ENCODE measurements at places on chromosomes 3 and 15.

DNA sequence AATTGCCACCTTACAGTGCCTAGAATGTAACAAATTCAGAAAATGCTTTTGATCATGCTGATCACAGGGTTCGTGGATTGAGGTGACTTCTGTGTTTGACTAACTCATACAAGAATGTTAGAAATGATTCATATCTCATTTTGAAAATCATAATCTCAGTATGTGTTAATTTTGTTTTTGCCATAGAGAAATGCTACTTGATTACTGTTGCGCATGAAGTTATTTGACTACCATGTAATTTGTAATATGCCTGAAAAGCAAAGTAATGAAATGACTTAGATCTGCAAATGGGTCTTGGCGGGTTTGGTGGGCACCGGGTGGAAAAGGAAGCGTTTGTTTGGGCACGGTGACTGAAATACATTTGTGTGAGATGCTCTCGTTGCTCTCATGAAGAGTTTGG, 173.6 kb upstream of the BHLHE40 start:
- DNase-seq: no peak

DNA sequence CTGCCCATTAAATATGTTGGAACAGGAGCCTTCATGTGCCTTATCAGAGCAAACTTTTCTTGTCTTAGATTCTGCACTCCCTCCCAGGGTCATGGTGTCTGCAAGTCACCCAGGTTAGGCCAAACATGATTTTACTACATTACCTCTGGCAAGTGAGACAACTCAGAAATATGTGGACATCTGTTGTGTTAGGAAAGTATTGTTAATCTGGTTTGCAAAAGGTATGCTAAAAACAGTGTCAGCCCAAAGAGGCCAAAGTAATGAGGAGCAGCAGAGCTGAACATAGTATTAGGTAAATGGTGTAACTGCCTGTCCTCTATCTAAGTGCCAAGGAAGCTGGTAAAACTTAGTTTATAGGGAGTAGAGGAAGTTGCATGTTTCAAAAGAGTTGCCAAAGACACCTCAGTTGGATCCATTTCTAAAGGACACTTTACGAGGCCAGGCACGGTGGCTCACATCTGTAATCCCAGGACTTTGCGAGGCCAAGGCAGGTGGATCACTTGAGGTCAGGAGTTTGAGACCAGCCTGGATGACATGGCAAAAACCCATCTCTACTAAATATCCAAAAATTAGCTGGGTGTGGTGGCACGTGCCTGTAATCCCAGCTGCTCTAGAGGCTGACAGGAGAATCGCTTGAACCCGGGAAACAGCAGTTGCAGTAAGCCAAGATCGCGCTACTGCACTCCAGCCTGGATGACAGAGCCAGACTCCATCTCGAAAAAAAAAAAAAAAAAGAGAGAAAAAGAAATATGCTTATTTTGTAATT, 22.5 kb upstream of the PPIB start:
- DNase-seq: no peak

GRCh38 chr15:88647351-88648105, 8.7 kb downstream of the ISG20 start:
- no peak for DNase-seq

GRCh38 chr3:187958432-187959003, 195.4 kb upstream of the LPP start:
- peak; percentile 71 for DNase-seq

DNA sequence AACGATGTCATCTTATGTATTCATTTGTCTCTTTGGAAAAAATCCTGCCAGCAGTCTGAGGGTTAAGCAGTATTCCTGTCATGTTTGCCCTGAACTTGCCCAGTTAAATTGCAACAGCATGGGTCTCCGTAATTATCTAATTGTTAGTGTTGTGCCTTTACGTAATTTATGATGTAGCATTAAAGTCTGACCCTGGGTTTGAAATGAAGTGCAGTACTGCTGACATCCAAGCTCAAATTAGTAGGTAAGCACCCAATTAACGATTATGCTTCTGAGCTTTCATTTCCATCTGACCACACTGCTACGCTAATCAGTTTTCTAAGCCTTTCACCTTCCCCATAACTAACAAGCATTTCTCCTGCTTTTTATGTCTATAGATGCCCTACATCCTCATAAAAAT, 241.8 kb downstream of the ARRDC4 start:
- no peak for DNase-seq

GRCh38 chr3:156772588-156773206, 53.5 kb upstream of the LEKR1 start:
- no peak for DNase-seq

GRCh38 chr15:73560501-73561117, 72.6 kb downstream of the NPTN start:
- DNase-seq: peak; percentile 81

DNA sequence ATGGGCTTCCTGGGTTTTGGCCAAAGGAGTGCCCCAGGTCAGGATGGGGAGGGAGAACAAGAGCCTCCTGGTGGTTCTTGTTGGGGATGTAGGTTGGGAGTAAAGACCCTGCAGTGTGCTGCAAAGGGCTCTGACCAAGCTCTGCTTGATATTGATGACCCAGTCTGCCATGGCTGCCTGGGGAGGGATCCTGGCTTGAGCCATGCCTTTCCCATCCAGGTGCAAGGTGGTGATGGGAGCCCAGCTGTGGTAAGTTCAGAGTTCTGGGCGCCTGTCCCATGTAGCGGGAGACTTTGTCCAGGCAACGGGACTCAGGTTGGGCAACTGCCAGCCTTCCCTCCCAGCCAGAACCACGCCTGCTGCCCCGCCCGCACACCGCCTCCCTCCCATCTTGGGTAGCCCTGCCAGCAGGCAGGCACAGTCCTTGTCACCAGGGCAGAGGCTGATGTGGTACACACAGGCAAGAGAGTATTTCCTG, 2.6 kb downstream of the GNAI2 start:
- DNase-seq: no peak

DNA sequence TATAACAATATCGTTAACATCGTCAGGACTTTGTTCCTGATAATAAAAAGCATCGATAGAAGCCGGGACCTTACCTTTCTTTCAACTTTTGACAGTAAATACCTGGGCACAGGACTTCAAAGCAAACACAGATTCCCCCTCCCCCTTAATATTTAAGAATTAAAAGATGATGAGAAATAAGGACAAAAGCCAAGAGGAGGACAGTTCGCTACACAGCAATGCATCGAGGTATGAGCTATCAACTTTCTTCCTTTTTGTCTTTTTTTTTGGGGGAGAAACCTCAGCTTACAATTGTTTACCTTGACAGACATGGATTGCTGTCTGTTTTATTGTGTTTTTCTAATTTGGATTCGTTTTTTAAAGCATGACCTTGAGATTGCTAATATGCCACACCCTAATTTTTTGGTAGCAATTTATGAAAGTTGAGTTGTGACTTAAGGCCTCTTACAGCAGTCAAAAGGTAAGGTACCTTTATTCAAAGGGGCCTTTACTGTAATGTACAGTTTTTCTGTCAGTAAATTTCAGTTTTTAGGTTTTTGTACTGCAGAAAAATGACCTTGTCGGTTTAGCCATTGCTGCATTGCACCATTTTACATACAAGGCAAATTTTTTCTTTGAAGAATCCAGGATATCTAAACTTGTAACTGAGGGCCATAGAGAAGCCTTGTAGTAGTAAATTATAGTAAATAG, 1.1 kb downstream of the CHD2 start:
- peak; percentile 58 for DNase-seq

GRCh38 chr3:55659701-55660100, 172.6 kb upstream of the WNT5A start:
- no peak for DNase-seq

GRCh38 chr3:160929595-160929994, 173.6 kb downstream of the PPM1L start:
- no peak for DNase-seq

GRCh38 chr3:142459096-142459495, 11.3 kb upstream of the XRN1 start:
- no peak for DNase-seq

- DNase-seq: peak; percentile 72
Observed at GRCh38 chr3:72274493-72275330, 489.8 kb upstream of the PROK2 start.

DNA sequence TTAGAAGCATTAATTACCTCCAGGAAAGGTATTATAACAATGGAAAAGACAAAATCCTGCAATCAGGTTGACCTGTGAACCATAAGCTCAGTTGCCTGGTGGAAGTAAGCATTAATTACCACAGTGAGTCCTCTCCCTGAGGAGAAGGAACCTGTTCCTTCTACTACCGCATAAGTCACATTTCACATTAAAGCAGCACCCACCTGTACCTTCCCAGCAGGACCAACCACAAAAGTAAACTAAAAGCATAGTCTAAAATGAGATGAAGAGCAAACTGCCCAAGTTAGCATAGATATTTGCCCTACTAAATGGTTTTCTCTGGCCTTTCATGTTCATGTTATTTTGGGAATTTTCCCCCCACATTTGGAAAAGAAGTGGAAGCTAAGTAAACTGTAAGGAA, 78.2 kb downstream of the EFL1 start:
- no peak for DNase-seq

DNA sequence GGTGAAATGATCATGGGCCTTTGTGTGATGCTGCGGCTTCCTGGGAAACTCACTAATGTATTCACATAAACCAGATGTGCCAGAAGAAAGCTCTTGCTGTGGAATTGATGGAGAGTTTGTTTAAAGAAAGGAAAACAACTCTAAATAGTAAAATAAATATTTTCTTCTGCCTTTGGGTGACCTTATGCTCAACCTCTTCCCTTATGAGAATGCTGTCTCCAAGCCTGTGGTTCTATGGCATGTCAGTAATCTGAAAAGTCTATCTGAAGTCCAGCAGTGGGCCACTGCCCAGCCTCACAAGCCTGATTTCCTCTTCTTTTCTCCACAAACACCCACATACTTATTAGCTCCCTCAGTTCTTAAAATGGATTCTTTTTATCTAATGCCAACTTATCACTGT, 49.9 kb upstream of the PHLDB2 start:
- no peak for DNase-seq

DNA sequence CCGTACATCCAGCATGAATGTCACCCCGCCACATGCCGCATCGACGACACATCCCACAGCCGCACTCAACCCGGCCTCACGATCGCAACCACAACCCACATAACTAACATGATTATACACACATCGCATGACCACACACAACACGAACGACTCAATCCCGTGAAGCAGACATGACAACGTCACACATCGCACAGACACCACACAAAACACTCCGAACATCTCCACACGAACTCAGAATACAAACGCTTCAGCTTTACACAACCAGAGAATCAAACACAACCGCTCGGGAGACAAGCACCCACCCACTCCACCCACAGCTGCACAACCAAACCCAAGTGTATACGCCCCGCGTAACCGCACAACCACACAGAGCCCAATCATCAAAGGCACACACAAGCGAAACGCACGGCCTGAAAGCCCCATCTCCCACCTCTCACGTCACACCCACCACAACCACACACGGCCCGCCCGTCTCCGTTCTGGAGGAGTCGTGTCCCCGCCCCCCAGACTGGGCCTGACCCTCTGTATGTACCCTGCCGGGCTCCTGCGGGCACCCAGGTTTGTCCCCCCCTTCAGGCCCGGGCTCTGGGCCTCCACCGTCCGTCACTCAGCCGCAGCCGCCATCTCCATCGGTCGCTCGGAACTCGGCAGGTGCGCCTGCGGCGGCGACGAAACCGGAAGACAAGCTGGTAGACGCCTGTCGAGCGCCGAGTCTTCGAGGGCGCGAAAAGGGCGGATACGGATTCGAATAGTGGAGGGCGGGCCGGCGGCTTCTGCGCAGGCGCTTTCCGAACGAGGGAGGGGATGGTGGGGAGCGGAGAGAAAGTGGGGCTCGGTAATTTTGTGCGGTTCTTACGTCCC, at the start of gene RBSN:
Gene RBSN, minus strand, starts transcription at position 646 of the 861 bp plus-strand sequence. CDS start 3,028 bp downstream, outside the sequence.
- peak; percentile 93 for DNase-seq

- no peak for DNase-seq
Observed at GRCh38 chr3:58215317-58216025, 4.7 kb upstream of the DNASE1L3 start.

- DNase-seq: no peak
Observed at GRCh38 chr3:108602935-108603294, 13.4 kb downstream of the DZIP3 start.

GRCh38 chr3:120648290-120648689, 33.7 kb downstream of the HGD start:
- no peak for DNase-seq

- peak; percentile 44 for DNase-seq
Observed at GRCh38 chr15:40693904-40694687, 878 bp upstream of the RAD51 start.

DNA sequence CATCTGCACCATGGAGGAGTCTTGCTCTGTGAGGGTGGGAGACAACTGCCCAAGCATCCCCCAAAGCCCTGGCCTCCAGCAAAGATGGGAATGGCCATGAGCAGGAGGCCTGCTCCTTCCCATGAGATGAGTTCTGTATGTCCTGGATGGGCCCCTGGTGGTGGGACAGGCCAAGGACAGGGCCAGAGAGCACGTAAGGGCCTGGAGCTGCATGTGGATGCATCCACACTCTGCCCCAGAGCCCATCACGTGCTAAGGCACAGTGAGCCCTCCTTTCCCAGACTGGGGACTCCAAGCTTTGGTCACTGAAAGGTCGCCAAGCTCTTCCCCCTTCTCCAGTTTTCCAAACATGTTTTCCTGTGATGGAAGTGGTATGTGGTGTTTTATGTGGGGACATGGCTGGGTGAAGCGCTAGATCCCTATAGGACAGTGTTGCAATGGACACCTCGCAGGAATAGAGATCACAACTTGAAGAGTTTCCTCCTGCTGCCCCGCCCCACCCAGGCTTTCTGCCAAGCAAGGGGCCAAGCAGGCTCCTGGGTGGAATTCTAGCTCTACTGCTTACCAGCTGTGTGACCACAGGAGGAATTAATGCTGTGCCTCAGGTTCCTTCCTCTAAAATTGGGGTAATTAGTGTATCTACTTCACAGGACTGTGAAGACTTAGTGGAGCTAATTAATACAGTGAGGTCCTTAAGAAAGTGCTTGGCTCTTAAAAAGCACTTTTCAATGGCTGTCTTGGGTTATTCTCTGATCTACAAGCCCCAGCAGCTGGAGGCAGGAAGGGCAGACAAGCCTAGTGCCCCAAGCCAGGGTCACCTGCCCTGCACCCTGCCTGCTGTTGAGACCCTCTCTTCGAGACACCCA, 106.4 kb upstream of the RPL32 start:
- DNase-seq: peak; percentile 69

DNA sequence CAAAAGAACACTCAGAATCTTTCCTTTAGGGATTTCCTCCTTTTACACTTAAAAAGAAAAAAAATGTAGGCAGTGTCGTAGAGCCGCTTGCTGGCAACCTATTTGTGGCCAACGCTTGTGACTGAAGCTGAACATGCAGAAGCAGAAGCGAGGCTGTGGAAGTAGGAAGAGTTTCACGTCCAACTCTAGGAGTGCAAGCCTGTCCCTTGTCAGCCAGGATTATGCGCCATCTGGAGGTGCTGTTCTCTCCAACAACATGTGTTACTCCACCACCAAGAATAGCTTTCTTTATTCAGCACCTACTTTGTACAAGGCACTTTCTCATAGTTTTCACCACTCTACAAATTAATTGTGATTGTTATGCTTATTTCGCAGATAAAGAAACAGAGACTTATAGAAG, 223.2 kb upstream of the LMCD1 start:
- DNase-seq: no peak

- no peak for DNase-seq
Observed at GRCh38 chr3:81503026-81503425, 258.4 kb downstream of the GBE1 start.

- DNase-seq: no peak
Observed at GRCh38 chr3:65776081-65776480, 262.6 kb downstream of the MAGI1 start.

GRCh38 chr3:140068494-140069017, 133.6 kb downstream of the CLSTN2 start:
- no peak for DNase-seq

- no peak for DNase-seq
Observed at GRCh38 chr15:45134682-45135604, 5.1 kb downstream of the DUOX1 start.

- peak; percentile 100 for DNase-seq
Observed at GRCh38 chr3:49411968-49412631, at the start of the genes RHOA and TCTA. Gene RHOA, minus strand, starts transcription at chr3:49411976. Its CDS starts 36,387 bp downstream, at chr3:49375589. Gene TCTA, plus strand, starts transcription at chr3:49412423. Its CDS starts 4 bp downstream, at chr3:49412427.

Measured in KBM-7 (cell line).